NCI-H1694 treated with DMSO at 0.1 percent for 48 hours (cell line): ENCODE measurements at places on chromosomes 12 and 14.
A peak's percentile ranks its signal among the peaks of the same experiment; 100 is the strongest.

GRCh38 chr12:1643905-1644533, 15.0 kb downstream of the WNT5B start:
- peak; percentile 49 for DNase-seq

- DNase-seq, result no peak
Observed at GRCh38 chr14:101739446-101740141, 21.9 kb upstream of the PPP2R5C start.

DNA sequence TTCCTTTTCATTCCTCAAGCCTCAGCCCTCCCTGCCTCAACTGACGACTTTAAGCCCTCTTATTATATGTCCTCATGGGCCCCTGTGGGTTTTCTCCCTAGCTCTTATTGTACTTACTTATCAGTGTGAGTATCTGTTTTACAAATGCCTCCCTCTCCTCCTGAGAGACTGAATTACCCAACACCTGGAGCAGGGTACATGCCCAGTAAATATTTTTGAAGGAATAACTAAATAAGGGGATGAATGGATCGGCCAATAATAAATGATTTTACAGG, 95.8 kb upstream of the SLC35F4 start:
- DNase-seq, result no peak

DNA sequence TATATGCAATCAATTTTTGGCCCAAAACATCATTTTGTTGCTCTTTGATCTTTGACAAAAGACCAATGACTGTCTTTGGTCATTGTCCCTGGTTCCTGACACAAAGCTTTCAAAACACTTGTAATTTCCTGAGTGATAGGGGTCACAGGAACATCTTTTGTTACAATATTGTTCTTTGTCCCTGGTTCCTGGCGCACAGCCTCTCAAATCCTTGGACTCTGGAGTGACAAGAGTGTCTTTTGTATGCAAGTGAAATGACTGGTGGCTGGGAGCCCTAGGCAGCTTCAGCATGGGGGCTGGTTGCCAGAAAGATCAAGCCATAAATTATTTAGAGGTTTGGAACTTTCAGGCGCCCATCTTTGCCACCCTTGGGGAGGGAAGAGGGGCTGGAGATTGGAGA, 53.9 kb downstream of the DNAH10 start:
- no peak for DNase-seq

DNA sequence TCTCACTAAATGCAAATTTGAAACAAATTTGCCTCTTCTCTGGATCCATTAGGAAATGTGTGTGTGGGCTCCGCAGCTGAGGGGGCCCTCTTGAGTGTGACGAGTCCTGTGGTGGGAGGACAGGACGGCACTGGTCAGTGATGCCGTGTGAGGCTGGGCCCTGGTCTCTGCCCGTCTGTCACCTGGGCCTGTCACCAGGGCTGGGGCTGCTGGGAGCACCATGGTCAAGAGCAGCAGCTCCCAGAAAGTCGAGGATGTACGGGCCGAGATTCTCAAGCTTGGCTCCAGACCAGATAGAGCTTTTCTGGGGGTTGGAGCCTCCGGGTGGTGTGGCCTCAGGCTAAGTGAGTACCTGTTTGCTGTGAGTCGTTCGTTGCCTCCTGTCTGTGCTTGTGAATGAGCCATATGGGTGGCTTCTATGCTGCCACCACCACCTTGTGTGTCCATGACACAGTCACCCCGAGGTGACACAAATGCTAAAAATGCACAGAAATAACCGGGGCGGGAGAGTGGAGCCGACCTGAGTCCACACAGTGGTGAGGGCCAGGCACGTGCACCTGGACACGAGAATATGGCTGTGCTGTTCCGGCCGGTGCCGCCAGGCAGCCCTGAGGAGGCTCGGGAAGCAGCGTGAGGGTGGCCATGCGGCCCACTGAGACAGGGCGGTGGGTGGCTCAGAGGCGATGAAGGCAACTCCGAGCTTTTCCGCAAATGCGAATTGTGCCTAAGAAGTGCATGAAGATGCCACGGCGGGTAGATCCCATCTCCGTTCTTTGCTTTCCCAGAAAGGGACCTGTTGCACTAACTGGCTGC, 8.7 kb downstream of the PGAM5 start:
- no peak for DNase-seq

DNA sequence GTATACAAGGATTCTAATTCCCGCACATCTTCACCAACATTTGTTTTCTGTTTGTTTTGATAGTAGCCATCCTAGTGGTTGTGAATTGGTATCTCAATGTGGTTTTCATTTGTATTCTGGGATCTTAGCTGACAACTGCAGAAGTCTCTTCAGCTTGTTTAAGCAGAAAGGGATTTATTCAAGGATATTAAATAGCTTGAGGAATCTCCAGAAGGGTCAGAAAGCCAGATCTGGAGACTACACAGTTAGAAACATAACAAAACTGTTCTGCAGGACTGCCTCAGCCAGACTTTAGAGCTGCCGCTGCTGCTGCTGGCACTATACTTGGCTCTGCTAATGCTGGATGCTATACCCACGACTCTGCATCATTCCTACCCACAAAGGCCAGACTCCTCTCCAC, 13.4 kb upstream of the CDKL1 start:
- no peak for DNase-seq

DNA sequence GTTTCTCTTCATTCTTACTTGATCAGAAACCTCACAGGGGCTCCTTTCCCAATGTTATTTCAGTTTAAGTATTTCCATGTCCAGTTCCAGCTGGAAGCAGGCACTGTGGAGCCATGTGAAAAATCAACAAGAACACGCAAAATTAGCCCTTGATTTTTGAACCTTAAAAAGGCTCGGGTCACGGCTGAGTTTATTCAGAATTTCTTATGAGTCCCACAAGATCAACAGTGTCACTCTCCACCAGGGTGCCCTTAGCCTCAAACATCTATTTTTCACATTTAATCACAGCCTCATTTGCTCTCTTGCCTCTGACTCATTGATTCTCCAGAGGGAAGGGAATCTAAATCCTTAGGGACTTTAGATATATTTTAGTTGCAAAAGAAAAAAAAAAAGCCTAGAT, 157.7 kb upstream of the AVPR1A start:
- DNase-seq, result no peak

GRCh38 chr12:94372461-94372860, 87.2 kb downstream of the CEP83 start:
- DNase-seq, result no peak

- DNase-seq, result no peak
Observed at GRCh38 chr14:55873169-55873568, 245.0 kb upstream of the PELI2 start.

GRCh38 chr14:84857571-84857970, 672.4 kb upstream of the FLRT2 start:
- DNase-seq, result no peak

DNA sequence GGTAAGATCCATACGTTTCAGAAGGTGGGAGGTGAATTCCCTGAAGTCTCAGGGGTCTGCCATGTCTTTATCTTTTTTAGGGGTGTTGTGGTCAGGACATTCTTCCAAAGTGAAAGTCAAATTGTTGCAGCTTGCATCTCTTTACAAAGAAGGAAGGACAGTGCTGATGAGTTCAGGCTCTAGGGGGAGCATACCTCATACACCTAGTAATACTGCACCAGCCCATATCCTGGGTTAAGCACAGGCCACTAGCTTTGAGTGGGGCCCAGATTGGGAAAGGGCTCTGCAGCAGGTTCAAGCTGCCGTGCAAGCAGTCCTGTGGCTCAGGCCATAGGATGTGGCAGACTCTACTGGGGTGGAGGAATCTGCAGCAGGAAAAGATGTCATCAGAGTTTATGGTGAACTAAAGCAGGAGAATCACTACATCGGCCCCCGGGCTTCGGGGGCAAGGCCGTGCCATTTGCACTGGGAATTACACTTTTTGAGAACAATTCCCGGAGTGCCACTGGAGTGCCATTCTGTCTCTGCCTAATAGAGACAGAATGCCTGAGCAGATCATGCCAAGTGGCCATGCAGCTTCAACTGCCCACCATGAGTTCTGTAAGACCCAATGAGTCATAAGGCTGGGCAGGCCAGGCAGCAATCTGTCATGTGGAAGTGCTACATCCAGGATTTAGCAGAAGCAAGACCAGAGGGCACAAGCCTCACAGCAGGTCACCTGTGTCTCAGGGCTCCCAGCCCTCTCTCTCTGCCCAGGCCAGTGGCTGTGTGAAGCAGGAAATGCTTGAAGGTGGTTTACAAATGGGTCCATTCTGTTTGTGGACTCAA, 32.3 kb downstream of the DIO3 start:
- DNase-seq, result no peak

- no peak for DNase-seq
Observed at GRCh38 chr12:67572492-67572891, 76.1 kb upstream of the DYRK2 start.

- no peak for DNase-seq
Observed at GRCh38 chr14:46378248-46378647, 273.3 kb downstream of the RPL10L start.

DNA sequence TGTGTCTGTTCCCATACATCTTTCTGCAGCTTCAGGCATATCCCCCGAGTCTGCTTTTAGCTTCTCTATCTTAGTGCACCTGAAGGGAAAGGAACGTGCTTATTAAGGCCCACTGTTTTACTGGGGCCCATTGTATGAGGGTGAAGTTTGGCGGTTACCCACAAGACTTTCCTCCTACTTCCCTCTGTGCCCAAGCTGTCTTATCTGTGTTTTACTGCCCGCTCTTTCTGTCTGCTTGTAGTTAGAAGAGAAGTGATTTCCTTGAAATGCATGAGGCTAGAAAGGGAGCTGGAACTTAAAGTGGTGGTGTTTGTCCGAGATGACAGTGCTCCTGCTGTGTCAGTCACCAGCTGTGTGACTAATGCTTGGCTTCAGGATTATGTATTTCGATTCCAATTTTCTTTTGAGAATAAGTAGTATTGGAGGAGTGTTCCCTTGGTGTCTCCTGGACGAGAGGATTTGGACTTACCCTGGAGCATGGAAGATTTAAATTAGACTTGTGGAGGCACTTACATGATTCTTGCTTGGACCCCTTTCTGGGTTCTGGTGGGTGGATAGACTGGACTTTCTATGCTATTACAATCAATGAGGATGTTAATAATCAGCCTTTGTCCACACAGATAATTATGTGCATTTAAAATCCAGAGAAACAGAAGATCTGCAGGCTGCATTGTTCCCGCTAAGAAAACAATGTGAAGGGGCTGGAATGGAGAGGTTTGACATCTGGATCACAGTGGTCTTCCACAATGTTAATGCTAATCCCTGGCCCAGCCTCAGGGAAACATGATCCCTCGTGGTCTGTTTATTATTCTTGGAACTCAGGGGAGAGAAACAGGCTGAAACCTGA, 13.9 kb upstream of the KRT86 start:
- DNase-seq, result no peak

DNA sequence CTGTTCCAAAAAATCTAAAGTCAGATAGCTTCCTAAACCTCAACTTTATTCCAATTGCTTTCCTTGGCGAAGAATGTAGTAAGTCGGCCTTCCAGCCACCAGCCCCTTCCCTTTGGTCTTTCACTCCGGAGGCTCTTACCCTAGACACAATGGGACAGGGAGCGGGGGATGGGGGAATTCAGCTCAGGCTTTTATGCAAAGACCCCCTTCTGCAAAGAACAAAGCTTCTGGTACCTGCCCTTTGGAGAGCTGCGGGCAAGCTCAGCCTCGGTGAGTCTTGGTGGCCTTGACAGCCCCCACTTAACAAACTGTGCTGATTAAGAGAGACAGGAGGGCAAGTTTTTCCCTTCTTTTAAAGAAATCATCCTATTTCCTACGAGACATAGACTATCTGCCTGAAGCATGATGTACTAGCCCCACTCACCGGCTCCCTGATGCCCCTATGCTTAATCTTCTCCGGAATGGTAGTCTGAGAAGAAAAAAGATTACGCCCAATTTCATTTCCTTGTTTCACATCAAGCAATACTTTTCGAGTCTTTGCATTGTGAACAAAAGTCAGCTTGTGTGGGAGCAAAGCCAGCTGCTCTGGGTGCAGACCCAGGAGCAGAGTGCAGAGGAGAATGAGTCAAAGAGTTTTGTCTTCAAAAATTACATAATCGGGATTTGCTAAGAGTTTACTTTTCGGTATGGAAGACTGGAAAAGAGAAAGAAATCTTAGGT, 1.5 kb upstream of the NANOG start:
- DNase-seq, result no peak

- DNase-seq, result no peak
Observed at GRCh38 chr12:70241845-70242244, 1.4 kb upstream of the CNOT2 start.

DNA sequence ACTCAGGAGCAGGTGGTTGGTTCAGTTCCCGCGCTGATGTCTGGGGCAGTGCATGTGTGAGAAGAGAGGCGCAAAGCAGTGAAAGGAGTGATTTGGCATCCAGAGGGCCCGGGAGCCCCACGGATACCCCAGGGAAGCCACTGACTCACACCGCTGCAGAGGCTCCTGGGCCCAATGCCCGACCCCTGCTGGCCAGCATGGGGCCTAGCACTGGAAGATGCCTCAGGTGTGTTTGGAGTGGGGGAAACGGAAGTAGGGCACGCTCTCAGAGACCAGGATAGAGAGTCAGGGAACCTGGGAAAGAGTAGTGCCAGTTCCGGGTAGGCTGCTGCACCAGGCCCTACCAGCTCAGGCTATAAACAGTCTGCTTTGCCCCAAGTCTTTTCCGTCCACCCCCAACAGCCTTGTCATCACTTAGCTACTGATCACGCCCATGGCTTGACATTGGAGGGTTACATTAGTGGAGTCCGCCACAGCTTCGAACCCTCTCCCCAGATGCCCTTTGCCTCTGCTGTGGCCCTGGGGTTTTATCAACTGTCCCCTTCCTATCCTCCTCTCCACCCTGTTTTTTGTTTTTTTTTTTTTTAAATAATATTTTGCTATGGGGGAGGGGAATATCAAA, 9.5 kb upstream of the CSAD start:
- peak; percentile 24 for DNase-seq

GRCh38 chr14:65092349-65092748, 10.0 kb downstream of the MAX start:
- no peak for DNase-seq

- DNase-seq, result no peak
Observed at GRCh38 chr12:28415755-28416154, 225.5 kb downstream of the CCDC91 start.

DNA sequence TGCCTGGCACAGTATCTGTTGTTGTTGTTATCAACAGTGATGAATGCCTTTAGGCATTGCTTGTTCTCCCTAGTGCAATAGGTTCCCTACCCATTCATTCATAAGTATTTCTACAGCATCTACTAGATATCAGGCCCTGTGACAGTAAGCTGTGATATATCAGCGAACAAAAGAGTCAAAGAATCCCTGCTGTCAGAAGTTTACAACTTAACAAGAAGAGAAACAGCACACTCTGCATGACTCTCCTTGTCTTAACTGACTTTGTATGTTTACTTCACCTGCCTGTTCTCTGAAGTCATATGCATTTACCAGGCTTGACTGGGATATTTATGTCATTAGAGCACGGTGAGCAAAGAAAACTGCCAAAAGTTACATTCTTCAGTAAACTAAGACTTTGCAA, 452.2 kb upstream of the RPL10L start:
- no peak for DNase-seq

DNA sequence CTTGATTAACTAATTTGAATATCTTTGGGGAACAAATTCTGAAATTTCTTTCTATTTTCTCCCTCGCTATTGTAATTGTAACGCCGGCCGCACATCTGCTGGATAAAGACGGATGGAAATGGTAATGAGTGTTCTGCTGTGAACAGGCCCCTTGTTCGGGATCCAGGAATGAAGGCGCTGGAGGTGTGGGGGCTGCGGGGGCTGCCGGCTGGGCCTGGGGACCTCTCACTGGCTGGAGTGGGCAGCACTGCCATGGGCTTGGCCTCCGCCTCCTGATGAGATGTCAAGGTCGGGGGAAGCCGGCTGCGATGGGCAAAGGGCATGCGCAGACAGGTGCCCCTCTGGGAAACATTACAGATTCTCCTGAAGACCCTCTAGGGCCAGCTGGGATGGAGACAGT, 175.4 kb downstream of the PHETA1 start:
- DNase-seq, result no peak
